Gastrocnemius medialis (tissue), 4 donors: ENCODE measurements at places on chromosomes 13 and 19. TPM values are rescaled to one million over a fixed set of nuclear protein-coding genes. Genes with fewer than 3 reads are reported as not detected.
A peak's percentile ranks its signal among the peaks of the same experiment; 100 is the strongest.

ZNF726 gene
- not detected for total RNA-seq

YJEFN3 gene
- total RNA-seq: 0.31 TPM

SWSAP1 gene
- 1.3 TPM for total RNA-seq

KIR2DL1 gene
- total RNA-seq: not detected

CYP2S1 gene
- not detected for total RNA-seq

LENG8 gene
- 49.5 TPM for total RNA-seq

FAM124A gene
- total RNA-seq: 0.87 TPM

GRCh38 chr19:4567584-4568071, 8.1 kb upstream of the SEMA6B start:
- H3K4me3 ChIP-seq: no peak overlapping the region
- H3K27me3 ChIP-seq: no peaks in the 10 kb centered on the region
- no peaks in the 10 kb centered on the region for H3K36me3 ChIP-seq
- DNase-seq: no peak

- no peak overlapping the region for H3K4me3 ChIP-seq
- no peaks in the 10 kb centered on the region for H3K36me3 ChIP-seq
- no peak for DNase-seq
These were observed 257.4 kb downstream of the TDRD3 start for GRCh38 chr13:60654415-60654814.

- H3K27me3 ChIP-seq: peaks cover 3% of the 10 kb centered on the region
- H3K36me3 ChIP-seq: no peaks in the 10 kb centered on the region
- H3K4me3 ChIP-seq: no peak overlapping the region
These were observed 18.6 kb downstream of the GJA3 start for GRCh38 chr13:20142023-20142926.

- no peaks in the 10 kb centered on the region for H3K36me3 ChIP-seq
- no peaks in the 10 kb centered on the region for H3K27me3 ChIP-seq
- DNase-seq: no peak
These were observed 443.7 kb upstream of the PRR20A start for GRCh38 chr13:56697011-56697410.

GRCh38 chr13:34107806-34108205, 289.9 kb downstream of the RFC3 start:
- no peak for DNase-seq
- no peaks in the 10 kb centered on the region for H3K27me3 ChIP-seq
- H3K36me3 ChIP-seq: no peaks in the 10 kb centered on the region
- H3K4me3 ChIP-seq: no peak overlapping the region

GRCh38 chr19:39498798-39499642, at the start of gene DLL3:
TSS of gene DLL3 (plus strand) at chr19:39498947. CDS start at chr19:39498975, 28 bp downstream.
- H3K4me1 ChIP-seq: no peaks in the 10 kb centered on the region
- H3K27me3 ChIP-seq: peaks cover 79% of the 10 kb centered on the region

GRCh38 chr13:80690208-80690607, 349.3 kb upstream of the SPRY2 start:
- H3K4me1 ChIP-seq: no peaks in the 10 kb centered on the region
- no peak overlapping the region for H3K4me3 ChIP-seq
- H3K36me3 ChIP-seq: no peaks in the 10 kb centered on the region
- no peak for DNase-seq

DNA sequence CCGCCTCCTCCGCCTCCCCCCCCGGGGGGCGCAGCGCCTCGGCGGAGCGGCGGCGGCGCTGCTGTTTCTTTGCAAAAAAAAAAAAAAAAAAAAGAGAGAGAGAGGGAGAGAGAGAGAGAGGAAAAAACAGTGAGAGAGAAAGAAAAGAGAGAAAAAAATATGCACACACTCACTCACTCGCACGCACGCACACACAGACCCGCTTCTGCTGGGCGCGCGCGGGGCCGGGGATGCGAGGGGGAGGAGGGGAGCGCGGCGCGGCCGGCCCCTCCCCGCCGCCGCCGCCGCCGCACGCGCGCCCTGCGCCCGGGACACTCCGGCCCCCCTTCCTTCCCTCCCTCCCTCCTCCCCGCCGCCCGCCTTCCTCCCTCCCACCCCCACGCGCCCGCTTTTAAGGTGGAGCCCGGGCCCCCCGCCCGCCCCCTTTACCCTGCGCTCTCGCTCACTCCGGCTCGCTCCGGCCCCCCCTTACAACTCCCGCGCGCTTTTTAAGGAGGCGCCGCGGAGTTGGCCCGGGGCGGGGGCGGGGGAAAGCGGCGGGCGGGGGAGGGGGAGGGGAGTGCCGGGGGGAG, at the start of gene SAMD1:
SAMD1 (minus strand) TSS at position 243 of the 572 bp plus-strand sequence.
- H3K4me1 ChIP-seq: no peaks in the 10 kb centered on the region
- H3K27me3 ChIP-seq: no peaks in the 10 kb centered on the region
- DNase-seq: peak; percentile 92
- H3K27ac ChIP-seq: peak within 1 kb of the TSS; percentile 96
- peaks cover 13% of the 10 kb centered on the region for H3K36me3 ChIP-seq

GRCh38 chr19:50964266-50964665, 5.1 kb downstream of the KLK6 start:
- no peaks in the 10 kb centered on the region for H3K27me3 ChIP-seq
- no peak for DNase-seq
- H3K36me3 ChIP-seq: no peaks in the 10 kb centered on the region
- H3K27ac ChIP-seq: no peak overlapping the region

- H3K27ac ChIP-seq: no peak overlapping the region
- no peak for DNase-seq
- no peak overlapping the region for H3K4me3 ChIP-seq
These were observed 113.9 kb downstream of the CRYL1 start for GRCh38 chr13:20411638-20412342.

DNA sequence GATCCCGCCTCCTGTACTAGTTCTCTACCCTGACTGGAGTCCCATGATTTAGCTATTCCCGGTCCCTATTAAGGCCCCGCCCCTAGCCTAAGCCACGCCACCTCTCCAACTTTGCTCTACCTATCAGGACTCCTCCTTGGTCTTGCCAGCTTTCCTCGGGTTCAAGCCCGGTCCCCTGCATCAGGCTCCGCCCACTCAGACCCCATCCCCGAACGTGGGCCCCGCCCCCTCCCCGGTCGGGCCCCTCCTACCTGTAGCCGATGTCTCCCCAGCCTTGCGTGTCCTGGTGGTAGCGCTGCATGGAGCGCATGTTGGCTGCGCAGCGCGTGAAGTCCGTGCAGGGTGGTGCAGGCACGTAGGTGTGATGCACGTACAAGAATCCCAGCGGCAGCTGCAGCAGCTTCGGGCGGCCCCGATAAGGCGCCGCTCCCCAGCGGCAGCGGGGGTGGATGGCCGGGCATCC, 7.3 kb upstream of the RASAL3 start:
- H3K4me3 ChIP-seq: no peak overlapping the region
- no peak overlapping the region for H3K27ac ChIP-seq
- H3K36me3 ChIP-seq: no peaks in the 10 kb centered on the region
- no peak for DNase-seq

DNA sequence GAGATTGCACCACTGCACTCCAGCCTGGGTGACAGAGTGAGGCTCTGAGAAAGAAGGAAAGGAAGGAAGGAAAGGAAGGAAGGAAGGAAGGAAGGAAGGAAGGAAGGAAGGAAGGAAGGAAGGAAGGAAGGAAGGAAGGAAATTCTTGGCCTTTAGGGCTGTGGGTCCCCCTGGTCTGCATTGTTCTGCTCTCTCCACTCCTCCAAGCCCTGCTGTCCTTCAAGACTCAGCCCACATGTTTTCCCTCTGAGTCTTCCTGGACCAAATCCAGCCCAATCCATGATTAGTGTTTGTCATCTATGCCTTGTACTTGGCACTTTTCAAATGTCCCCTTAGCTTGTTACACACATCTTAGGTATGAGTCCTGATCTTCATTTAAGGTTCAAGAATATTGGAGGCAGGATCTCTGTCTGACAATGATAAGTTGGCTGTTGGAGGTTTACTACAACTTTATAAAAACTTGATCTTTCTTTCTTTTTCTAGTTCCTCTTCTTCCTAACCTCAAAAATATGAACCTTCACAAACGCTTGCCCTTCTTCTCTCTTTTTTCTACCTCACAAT, 48.8 kb upstream of the INTS6 start:
- no peak overlapping the region for H3K4me3 ChIP-seq
- no peak for DNase-seq
- no peaks in the 10 kb centered on the region for H3K4me1 ChIP-seq
- H3K27ac ChIP-seq: no peak overlapping the region

DNA sequence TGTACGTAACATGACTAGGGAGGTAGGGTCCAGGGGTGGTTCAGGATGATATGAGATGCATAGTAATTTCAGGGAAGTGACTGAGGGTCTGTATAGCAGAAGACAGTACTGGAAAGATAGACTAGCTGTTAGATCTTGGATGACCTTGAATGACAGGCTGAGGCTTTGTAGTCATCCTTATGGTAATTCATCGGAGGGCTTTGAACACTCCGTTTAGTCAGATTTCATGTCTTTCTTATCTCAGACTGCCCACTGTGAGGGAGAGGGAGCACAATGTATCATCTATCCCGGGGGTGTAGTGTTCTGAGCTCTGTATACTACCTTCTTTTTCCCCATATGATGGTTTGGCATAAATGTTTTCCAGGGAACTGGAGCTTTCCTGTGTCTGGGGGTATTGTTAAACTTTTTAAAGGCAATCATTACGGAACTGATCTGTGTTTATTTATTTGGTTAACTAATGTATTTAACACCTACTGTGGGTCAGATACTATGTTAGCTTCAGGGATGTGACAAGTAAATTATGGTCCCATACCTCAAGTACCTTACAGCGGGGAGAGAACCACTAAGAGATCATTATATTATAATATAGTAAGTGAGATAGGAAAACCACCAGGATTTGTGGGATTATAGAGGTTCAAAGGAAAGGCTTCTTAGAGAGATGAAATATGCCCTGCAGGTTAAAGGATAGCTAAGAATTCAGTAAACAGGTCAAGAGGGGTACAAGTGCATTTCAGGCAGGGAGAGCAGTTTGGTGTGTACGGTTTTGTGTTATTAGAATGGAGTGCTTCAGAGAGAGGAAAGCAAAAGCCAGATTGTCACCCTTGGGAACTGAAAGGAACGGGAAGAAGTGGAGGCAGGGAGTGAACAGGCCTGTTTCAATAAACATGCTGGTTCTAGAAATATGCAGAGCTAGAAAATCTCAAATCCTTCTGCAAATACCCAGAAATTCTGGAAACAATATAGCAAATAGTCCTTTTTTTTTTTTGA, 164.8 kb upstream of the KL start:
- H3K4me1 ChIP-seq: peaks cover 2% of the 10 kb centered on the region
- no peak for DNase-seq

DNA sequence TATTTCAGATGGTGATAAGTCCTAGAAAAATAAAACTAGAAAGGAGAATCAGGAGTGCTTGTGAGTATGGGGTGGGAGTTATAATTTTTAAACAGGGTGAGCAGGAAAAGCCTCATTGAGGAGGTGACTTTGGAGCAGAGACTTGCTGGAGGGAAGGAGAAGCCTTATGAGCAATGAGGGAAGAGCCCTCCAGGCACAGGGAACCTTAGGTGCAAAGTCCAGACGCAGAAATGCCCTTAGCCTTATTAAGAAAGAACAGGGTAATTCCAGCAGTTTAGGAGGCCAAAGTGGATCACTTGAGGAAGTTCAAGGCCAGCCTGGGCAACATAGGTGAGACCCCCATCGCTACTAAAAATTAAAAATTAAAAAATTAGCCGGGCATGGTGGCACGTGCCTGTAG, 21.0 kb upstream of the FXYD3 start:
- no peak overlapping the region for H3K27ac ChIP-seq
- H3K36me3 ChIP-seq: no peaks in the 10 kb centered on the region
- peaks cover 9% of the 10 kb centered on the region for H3K4me1 ChIP-seq

DNA sequence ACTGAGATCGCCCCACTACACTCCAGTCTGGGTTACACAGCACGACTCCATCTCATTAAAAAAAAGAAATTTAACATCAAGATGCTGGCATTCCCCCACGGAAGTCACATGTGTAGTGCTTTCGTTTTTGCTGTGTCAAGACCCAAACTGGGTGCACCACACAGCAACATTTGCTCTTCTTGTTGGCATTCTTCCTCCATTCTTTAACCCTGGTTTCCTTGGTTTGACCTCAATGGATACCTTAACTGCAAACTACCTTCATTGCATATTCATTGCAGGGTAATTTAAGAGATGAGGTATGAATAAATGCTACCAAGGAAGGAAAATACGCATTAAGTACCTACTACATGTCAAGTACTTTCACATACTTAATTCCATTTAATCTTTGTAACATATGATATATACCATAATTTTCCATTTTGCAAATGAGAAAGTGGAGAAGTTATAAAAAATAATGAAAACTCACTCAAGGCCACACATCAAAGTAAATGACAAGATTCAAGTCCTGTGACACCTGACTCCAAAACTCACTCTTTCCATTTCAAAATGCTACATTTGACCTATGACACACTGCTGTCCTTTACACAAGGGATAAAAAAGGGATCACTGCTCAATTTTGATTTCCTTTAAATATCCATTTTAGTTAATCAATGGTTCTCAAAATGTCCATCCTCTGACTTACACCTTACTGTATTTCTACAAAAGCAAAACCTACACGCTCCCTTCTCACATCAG, 59.2 kb downstream of the STK24 start:
- no peak overlapping the region for H3K27ac ChIP-seq
- no peak overlapping the region for H3K4me3 ChIP-seq
- no peak for DNase-seq

- H3K27ac ChIP-seq: no peak overlapping the region
- no peaks in the 10 kb centered on the region for H3K36me3 ChIP-seq
- H3K4me3 ChIP-seq: no peak overlapping the region
- no peaks in the 10 kb centered on the region for H3K27me3 ChIP-seq
These were observed 163.9 kb downstream of the KCTD15 start for GRCh38 chr19:33960566-33960965.

GRCh38 chr13:26051231-26051656, 572 bp downstream of the SHISA2 start:
- no peaks in the 10 kb centered on the region for H3K36me3 ChIP-seq
- H3K27ac ChIP-seq: peak overlapping the region; percentile 59
- peak overlapping the region; percentile 54 for H3K4me3 ChIP-seq
- DNase-seq: no peak

GRCh38 chr13:80173224-80173623, 167.7 kb downstream of the SPRY2 start:
- no peaks in the 10 kb centered on the region for H3K36me3 ChIP-seq
- H3K27me3 ChIP-seq: no peaks in the 10 kb centered on the region
- H3K27ac ChIP-seq: no peak overlapping the region
- peak; percentile 5 for DNase-seq

DNA sequence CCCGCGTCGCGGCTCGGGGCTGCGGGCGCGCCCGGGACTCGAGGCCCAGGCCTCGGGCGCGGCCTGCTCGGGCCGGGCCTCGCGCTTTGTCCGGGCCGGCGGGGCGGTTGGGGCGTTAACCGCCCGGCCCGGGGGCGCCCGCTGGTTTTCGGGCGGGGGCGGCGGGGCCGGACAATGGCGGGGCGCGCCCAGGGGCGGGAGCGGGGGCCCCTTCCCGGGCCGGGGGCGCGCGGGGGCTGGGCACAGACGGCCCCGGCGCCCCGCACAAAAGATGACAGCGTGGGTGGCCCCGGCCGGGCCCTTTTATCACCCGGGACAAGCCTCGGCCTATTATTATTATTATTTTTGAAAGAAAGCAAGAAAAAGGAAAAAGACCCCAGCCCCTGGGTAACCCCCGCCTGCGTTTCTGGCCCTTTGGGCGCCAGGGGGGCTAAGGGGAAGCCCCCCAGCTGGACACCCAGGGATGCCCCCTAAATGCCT, 419 bp downstream of the KDM4B start:
- no peaks in the 10 kb centered on the region for H3K36me3 ChIP-seq
- peaks cover 47% of the 10 kb centered on the region for H3K4me1 ChIP-seq
- H3K27me3 ChIP-seq: no peaks in the 10 kb centered on the region
- no peak for DNase-seq
